ENCODE measurements at places on chromosomes 13 and 19.
A peak's percentile ranks its signal among the peaks of the same experiment; 100 is the strongest.

- DNase-seq, result no peak
Measured at GRCh38 chr13:93762708-93763426, 536.3 kb downstream of the GPC6 start.

- no peak for DNase-seq
Measured at GRCh38 chr13:27086599-27087265, 84.9 kb downstream of the USP12 start.

DNA sequence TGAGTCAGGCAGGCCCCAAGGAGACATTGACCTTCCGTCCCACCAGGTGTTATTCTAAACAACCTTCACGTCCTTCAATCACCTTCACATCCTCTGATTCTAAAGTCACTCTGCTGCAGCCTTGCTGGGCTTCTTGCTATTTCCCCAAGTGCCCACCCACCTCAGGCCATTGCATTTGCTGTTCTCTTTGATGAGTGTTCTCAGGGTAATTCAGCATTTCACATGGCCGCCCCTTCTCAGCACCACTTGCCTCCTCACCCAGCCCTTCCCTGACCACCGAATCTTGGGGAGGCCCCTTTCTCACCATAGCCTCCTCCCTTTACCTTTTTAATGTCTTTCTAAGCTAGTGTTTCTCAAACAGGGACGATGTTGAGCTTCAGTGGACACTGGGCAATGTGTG is 4.6 kb downstream of the ZNF805 start:
- DNase-seq, result no peak

DNA sequence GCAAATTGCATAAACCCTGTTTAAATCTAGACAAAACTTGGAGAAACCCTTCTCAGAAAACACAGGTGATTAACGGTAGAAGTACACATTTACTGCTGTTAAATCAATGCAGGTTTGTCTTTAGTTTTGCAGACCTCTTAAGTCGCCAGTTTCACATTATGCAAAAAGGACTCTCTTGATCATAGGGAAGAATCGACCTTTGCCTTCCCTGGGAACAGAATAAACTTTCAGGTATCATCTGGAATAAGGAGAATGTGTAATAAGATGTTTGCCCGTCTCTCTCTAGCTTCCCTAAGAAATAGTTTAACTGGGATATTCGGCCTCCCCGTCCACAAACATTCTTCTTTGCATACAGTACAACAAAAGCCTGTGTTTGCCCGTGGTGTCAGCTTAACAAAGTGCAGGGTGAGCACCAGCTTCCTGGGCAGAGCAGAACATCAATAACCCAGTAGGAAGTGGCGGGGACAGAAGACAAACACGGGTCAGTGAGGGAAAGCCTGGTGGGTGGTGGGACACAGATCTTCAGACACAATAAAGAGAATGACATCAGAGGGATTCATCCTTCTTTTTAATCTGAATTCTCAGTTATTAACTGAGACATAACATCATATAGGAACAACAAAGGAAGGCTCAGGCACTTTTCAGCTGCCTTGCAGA is 1077.7 kb upstream of the SLC10A2 start:
- DNase-seq, result peak; percentile 40

GRCh38 chr19:39428283-39429112 is 7.3 kb downstream of the RPS16 start:
- DNase-seq, result no peak

GRCh38 chr13:113724780-113725315 is 34.2 kb upstream of the TMEM255B start:
- DNase-seq, result peak; percentile 14

DNA sequence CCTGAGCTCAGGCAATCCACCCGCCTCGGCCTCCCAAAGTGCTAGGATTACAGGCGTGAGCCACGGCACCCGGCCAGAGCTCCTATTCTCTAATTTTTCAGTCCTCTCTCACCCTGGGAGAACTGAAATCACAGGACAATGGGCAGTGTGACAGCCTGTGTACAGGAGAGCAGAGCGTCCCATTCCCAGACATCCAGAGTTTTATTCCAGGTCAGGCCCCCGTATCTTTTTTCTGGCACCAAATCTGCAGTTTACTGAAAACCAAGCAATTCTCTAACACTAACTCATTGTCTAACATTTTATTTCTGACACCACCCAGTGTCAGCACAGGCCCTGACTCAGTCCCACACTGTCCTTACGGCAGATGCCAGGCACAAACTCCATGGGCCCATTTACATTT is 6.7 kb downstream of the ZNF708 start:
- no peak for DNase-seq

GRCh38 chr19:46408664-46409039 is 4.7 kb downstream of the CCDC8 start:
- DNase-seq, result no peak

DNA sequence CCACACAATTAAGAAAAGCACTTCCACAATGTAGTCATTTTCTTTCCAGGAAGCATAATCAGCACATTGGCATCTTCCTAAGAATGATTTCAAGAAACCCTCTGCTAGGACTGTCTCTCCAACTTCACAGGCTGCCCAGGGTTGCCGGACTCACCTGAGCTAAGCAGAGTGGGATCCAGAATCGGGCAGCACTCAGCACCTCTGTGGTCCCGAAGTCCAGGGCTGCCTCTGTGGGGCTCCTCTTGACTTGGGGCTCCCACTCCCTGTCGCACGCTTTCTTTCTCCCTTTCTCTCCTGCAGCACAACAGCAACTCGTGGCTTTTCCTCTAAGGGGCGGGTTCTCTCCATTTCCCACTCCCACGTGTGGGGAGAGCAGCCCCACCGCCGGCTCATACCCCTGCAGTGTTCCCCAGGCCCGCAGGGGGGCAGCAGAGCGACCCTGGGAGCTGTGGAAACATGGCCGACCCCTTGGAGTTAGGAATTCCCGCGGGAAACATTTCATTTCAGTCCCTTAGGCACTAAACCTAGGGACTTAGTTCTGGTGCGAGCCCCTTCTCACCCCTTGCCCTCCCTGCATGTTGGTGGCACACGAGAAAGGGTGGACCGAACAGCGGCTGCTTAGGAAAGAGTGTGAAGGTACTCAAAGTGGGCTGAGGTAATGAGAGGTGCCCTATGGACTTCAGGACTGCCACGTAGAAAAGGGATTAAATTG is at the start of gene TMEM272:
TSS of gene TMEM272 (minus strand) at position 316 of the 712 bp plus-strand sequence. CDS start 6,647 bp downstream, outside the sequence.
- DNase-seq, result no peak

GRCh38 chr13:24168392-24168750 is 7.9 kb downstream of the SPATA13 start:
- no peak for DNase-seq

- DNase-seq, result no peak
Measured at GRCh38 chr19:42091742-42092141, 15.8 kb downstream of the ZNF574 start.

DNA sequence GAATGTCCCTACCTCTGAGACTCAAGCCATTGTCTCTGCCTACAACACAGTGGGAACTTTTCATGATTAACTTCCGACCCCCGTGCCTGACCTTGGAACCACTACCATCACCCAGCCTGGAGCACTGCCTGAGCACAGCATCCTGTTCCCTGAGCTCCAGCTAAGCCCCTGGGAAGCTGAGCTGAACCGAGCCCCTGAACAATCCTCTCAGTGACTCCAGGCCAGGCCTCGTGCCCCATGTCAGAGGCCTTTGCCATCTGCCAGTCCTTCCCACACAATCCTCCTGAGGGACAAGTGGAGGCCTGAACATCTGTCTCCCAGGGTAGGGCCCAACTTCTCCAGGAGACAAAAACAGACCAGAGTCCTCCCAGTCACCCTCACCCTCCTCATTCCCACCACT is 17.5 kb downstream of the CEACAM3 start:
- no peak for DNase-seq

DNA sequence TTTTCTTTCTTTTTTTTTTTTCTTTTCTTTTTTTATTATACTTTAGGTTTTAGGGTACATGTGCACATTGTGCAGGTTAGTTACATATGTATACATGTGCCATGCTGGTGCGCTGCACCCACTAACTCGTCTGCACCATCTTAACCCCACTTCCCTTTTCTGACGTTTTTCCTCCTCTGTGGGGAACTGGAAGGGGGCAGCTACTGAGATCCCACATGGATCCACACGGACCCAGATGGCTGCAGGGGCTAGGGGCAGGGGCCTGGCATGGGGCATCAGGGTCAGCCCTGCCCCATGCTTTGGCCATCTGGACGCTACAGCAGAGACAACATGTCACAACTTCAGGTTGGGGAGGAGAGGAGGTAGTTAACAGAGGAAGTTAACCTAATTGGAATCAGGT is 54.3 kb downstream of the RUBCNL start:
- DNase-seq, result no peak

DNA sequence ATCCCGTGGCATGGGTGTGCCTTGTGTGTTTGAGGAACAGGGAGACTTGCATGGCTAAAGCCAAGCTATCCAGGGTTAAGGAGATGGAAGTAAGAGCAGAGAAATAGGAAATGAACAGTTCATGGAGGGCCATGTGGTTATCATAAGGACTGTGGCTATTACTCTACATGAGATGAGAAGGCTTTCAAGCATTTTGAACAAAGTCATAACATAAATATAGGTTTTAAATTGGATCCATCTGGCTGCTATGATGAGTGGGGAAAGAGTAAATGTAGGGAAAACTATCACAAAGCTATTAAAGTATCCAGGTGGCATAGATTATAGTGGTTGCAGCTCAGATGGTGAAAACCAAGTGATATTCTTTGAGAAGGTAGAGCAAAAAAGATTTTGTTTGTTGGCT is 184.1 kb downstream of the PCDH17 start:
- DNase-seq, result no peak

GRCh38 chr19:38634757-38635482 is 12.5 kb upstream of the ACTN4 start:
- no peak for DNase-seq

DNA sequence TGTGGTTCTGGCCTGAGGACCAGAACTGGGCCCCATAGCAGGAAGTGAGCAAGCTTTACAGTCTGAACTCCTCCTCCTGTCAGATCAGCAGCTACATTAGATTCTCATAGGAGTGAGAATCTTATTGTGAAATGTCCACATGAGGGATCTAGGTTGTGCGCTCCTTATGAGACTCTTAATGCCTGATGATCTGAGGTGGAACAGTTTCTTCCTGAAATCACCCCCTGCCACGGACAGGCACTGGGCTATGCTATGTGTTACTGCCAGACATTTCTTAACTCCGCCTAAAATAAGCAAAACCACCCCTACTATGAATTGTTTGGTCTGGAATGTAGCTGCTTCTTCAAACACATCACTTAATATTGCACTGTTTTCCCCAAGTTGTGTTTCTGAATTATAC is 4.6 kb downstream of the FBXL3 start:
- DNase-seq, result no peak

- no peak for DNase-seq
Measured at GRCh38 chr13:46165485-46166223, 16.3 kb downstream of the LCP1 start.

GRCh38 chr19:5935473-5936291 is 21.6 kb downstream of the CAPS start:
- no peak for DNase-seq

DNA sequence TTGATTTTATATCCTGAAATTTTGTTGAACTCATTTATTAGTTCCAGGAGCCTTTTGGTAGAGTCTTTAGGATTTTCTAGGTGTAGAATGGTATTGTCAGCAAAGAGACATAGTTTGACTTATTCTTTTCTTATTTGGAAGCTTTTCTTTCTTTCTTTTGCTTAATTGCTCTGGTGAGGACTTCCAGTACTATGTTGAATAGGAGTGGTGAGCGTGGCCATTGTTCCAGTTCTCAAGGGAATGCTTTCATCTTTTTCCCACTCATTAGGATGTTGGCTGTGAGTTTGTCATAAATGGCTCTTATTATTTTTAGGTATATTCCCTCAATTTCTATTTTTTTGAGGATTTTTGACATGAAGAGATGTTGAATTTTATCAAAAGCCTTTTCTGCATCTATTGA is 182.2 kb upstream of the SPRY2 start:
- DNase-seq, result no peak

GRCh38 chr13:67630640-67631039 is 400.5 kb upstream of the PCDH9 start:
- no peak for DNase-seq

DNA sequence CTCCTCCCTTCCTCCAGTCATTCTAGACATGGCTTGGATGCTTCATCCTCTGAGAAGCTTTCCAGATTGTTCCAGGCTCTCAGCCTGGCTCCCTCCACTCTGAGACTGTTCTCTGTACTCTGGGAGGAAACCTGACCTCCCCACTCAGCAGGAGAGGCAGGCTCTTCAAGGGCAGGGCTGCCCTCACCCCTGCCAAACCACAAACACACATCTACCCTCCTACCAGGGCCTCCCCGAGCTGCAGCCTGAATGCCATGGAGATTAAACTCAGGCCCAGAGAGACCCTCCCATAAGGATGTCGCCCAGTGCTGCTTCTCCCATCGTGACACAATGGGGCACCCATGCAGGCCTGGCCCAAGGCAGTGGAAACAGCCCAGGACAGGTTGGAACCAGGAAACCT is 16.2 kb downstream of the NUMBL start:
- no peak for DNase-seq

DNA sequence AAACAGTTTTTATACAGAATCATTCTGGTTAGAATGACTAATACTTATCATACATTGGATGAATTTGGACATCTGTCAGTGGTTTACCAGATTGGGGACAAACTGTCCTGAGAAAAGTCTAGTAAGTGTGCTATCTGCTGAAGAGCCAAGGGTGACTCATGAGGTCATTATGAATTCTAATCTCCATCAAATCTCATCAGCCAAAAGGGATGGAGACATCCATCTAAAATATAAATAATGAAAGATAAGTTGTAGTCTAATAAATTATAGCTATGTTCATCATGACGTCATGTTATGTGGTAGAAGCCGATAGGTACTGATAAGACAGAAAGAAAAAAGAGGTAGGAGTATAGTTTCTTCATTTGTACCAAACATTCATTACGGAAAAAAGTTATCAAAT is 804.4 kb downstream of the PCDH9 start:
- no peak for DNase-seq

DNA sequence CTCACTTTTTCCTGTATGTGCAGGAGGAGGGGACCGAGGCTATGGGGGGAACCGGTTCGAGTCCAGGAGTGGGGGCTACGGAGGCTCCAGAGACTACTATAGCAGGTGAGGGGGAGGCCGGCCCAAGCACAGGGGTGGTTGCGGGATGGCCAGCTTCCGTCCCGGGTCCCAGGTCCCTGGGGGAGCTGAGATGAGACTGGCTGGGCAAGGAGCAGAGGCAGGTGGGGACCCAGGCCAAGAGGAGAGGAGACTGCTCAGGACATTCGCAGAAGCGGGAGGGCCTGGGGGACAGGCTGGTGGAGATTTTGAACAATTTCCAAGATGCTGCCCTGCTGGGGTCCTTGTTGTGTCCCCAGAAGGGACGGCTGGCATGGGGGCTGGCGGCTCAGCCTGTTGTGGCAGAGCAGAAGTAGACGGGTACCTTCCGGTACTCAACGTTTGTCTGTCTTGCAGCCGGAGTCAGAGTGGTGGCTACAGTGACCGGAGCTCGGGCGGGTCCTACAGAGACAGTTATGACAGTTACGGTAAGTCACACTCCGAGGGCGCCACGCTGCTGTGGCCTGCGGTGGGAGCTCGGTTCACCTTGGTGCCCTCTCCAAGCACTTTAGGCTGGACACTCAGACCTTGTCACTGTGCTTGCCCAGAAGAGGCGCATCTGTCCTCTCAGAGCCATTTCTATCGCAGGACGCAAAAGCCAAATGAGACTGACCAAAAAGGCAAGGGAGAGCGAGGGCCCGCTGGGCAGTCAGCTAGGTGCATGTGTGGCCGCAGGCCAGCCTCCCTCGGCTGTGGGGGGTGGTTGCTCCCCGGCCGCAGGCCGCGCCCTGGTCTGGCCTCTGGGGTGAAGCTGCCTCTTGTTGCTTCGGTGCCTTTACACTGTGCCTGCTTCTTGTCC is 2.6 kb downstream of the CIRBP start:
- no peak for DNase-seq

GRCh38 chr13:73034901-73035300 is 23.9 kb upstream of the KLF5 start:
- no peak for DNase-seq
